ENCODE measurements at places on chromosomes 7 and 10.

DNA sequence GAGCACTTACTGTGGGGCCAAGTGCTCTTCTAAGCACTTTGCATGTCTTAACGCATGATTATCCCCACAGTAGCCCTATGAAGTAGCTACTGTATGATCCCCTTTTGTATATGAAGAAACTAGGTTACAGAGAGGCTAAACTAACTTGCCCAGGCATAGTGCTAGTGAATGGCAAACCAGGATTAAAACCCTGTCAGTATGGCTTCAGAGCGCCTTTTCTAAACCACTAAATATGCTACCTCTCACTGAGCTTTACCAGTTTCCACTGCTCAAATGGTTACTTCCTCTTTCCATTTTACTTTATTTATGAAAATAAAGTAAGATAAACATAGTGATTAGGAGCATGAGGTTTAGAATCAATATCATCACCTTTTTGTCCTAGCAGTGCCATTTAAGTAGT lies 73.6 kb downstream of the PODXL start:
- no peak for DNase-seq

DNA sequence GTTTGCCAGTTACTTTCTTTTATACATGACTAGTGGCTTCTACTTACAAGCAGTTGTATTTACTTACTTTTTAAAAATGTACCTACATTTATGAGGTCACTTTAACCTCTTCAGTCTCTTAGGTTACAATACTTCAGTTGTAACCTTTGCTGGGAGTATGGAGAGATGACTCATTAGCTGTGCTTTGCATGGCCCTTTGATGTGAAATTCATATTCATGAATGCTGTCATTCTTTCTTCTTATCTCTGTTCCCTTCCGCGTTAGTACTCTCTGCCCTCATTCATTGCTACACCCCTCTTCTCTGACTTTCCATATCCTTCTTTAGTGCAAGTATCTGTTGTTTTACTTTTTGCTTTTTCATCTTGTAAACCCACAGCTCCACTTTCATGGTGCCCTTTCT lies 164.3 kb downstream of the BMPER start:
- no peak for DNase-seq

GRCh38 chr7:55177589-55178261 lies 158.9 kb downstream of the EGFR start:
- DNase-seq, result no peak

- DNase-seq, result no peak
These were observed 23.9 kb downstream of the LIPM start for GRCh38 chr10:88826388-88826787.

GRCh38 chr7:26759108-26759507 lies 105.3 kb downstream of the SKAP2 start:
- no peak for DNase-seq

- DNase-seq, result no peak
These were observed 500.5 kb upstream of the LRRN3 start for GRCh38 chr7:110590415-110590814.

DNA sequence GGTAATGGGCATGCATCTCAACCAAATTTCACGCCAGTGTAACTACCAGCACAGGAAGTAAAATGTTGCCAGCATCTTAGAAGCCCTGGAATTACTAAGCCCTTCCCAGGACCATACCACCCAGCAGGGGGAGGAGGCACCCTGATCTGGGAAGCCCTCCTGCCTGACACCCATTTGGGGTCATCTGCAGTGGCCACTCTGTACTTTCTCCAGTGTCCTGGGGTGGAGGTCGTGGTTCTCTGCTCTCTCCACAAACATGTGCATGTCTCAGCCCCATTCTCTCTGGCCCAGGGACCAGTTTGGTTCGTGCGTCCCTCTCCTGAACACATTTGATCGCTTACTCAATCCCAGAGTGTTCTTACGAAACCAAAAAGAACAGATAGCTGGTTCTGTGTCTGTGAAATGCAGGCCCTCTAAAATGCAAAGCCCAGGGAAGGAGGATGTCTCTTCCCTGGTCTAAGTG lies 9.4 kb upstream of the LRRC27 start:
- DNase-seq, result no peak

DNA sequence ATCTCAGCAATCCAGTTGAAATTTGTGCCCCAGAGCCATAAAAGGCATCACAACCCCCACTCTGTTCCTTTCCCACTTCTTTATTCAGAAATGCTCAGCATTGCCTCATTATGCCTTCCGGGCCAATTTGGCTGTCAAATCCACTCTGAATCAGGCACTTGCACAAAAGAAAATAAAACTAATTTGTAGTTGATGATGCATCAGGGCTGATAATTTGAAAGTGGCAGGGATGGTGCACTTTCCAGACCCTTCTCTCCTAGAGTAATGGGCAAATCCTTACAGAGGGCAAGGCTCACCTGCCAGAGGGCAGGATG lies 147.9 kb upstream of the PDE1C start:
- no peak for DNase-seq

- DNase-seq, result no peak
These were observed 116.5 kb downstream of the ATXN7L1 start for GRCh38 chr7:105759670-105760550.

All from esophagus squamous epithelium (tissue), 5 donors.